ENCODE measurements at places on chromosomes 1 and 21.
A peak's percentile ranks its signal among the peaks of the same experiment; 100 is the strongest.

DNA sequence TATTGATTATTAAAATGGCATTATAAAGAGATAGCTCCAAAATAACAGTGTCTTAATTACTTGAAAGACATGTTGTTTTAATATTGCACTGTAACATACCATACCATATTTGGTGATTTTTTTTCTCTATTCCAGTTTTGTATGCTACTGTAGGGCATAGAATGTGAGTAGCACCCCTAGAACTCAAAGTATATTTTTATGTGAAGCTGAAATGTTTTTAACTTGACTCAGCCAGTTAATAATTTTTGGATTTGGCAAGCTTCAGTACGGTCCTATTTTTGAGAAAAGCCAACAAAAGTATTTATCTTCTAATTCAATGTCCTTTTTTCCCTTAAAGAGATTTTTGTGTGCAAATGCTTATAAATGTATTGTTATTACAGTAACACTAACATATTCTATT, 593.8 kb downstream of the USP25 start:
- ATAC-seq, result no peak

DNA sequence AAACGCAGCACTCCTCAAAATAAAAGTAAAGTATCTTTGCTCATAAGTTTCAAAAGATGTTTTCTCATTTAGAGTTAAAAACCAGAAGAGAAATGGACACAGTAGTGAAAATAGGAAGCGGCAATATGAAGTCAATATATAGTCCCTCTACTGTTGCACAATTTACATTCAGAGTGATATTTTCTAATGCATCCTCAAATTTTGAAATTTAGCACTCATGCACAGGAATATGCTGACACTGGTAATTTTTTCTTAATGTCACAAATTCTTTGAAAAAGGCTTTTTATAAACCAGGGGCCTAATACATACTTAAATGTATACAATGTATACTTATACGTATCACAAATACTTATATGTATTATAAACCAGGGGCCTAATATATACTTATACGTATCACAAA, 19.5 kb downstream of the ST7L start:
- no peak for ATAC-seq

- no peak for ATAC-seq
Observed at GRCh38 chr1:6464514-6464836, 1.5 kb downstream of the TNFRSF25 start.

DNA sequence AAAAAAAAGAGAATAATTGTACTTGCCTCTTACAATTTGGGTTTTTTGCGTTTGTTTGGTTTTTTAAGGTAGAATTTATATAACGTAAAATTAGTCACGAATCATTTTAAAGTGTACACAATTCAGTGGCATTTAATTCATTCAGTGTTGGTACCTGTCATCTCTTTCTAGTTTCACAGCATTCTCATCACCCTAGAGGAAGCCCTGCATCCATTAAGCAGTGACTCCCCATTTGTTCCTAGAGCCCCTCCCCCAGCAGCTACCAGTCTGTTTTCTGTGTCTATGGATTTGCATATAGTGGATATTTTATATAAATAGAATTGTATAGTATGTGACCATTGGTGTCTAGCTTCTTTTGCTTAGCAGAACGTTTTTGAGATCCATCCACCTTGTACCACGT, 233.2 kb upstream of the FMN2 start:
- no peak for ATAC-seq

- ATAC-seq, result no peak
Observed at GRCh38 chr21:29586696-29587095, 288.0 kb downstream of the BACH1 start.

GRCh38 chr1:17657436-17657835, 97.7 kb upstream of the ACTL8 start:
- ATAC-seq, result no peak

DNA sequence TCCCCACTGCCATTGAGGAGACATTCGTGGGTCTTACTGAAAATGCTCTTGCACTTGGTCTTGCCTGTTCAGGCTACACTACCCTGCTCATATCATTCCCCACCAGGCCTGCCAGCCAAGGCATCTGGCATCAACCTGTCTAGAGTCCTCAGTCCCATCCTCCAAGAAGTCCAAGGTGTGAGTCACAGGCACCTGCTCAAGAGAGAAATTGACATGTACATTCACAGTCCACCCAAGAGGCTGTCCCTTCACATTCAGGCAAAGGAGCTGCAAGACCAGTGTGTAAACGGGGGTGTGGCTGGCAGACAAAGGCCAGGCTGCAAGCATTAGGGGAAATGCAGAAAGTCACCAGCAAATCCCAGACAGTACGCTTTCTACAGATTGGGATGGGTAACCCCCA, 13.1 kb upstream of the PLA2G2C start:
- no peak for ATAC-seq

DNA sequence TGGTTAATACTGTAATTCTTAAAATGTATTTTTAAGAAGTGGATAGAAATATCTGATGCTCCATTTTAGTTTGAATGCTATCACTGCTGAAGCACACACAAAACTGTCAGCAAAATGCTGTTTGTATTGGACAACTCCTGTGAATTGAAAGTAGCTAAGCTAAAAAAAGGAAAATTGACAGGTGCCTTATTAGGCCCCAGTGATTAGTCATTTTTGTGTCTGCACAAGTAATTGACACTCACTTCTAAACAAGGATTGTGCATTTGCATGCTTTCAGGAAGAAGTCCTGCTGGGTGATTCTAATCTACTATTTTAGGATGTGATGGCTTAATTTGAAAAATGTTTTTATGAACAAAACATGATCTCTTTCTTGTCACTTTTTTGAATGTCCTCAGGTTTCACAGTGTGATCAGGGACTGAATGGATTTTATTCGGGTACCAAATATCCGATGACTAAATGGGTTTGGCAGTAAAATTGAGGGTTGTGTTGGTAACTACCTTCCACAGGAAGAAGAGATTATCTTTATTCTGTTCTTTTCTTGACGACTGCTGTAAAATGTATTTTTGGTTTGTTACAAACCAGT, 13.0 kb upstream of the MAP3K7CL start:
- ATAC-seq, result no peak

DNA sequence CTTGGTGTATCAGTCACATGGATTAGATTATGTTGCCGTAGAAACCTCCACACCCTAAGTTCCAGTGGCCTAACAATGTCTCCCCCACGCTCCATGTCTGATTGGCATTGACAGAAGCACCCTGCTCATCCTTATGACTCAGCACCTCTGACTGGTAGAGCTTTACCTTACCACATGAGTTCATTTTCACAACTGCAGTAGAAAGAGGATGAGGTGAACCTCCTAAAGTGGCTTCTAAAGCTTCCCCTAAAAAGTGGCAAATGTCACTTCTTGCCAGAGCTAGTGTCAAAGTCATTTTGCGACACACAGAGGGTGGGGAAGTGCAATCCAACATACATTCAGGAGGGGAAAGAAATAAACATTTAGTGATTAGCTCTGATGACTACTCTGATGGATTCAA, 30.6 kb upstream of the LYPD8 start:
- peak; percentile 31 for ATAC-seq

GRCh38 chr1:102732927-102733326, 375.4 kb downstream of the COL11A1 start:
- peak; percentile 57 for ATAC-seq

DNA sequence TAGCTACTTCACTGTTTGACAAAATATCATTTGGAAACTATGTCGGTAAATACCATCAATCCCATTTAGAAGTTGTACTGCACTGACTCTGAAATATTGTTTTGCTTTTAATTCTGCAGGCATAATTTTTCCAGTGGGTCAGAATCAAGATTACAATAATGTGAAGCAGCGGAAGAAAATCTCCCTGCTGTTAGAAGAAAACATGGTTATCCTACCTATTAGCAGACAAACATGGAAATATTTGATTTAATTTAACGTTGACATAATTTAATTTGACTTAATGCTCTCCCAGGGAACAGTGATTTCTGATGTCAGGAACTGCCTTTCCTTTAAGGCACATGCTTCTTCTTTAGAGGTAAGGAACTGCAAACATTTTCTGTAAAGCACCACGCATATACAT, 634.0 kb downstream of the LTN1 start:
- no peak for ATAC-seq

DNA sequence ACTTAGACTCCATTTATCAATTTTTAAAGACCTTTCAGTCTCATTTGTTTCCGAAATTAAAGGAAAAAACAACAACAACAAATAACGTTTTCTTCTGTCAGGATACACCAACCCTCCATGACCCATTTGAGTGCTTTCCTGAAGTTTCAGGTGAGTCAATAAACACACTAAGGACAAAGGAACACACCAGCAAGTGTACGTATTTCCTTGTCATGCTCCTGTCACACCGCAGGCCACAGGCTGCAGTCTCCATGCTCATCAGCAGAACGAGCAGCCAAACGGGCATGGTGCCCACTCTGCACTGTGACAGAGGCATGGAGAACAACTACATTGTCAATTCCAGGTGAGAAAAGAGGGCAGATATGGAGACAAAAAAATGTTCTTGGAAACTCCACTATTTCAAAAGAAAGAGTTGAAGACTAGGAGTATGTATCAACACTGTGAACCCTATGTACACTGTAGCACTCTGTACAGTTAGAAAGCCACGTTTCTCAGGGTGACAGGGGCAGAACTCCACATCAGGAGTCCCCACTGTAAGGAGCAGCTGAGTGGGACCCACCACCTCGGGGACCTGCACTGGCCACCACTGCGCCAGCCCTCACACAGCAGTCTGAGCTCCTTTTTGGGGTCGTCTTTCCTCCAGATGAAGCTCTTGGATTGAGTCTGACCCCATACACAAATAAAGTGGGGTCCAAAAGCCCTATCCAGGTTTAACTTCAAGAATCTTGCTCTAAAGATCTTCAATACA, 2.6 kb downstream of the PTTG1IP start:
- ATAC-seq, result no peak

GRCh38 chr1:193697115-193697762, 510.8 kb upstream of the B3GALT2 start:
- ATAC-seq, result no peak

DNA sequence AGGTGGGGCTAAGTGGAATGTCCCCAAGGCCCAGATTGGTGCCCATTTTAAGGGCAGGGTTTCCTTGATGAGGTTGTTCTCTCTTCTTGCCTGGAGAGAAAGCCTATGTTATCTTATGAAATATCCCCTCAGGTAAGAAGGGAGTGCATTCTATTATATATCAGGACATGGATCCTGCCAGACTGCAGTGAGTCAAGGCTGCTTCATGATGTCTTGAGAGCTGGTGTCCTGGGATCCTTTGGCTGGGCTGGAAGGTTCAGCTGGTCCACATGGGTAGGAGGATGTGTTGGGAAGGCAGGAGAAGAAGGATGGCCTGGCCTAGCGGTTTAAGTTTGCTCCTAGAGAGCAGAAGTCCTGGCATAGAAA, 207.6 kb downstream of the ROR1 start:
- ATAC-seq, result no peak

DNA sequence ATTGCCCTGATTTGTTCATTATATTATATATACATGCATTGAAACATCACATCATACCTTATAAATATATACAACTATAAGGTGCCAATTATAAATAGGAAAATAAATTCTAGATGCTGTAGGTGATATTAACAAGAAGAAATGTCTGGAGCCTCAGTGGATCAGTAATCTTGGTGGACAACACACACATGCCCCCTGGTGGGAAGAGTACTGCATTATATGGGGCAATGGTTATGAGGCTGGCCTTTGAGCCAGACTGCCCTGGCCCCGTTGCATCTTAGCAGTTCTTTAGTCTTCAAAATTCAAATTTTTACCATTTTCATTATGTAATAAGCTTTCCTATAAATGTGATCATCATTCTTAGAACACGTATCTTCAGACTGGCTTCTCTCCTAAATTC, 335.0 kb upstream of the GREM2 start:
- ATAC-seq, result peak; percentile 99

- ATAC-seq, result no peak
Observed at GRCh38 chr1:247539215-247539614, 3.0 kb upstream of the OR2C3 start.

GRCh38 chr1:202171292-202172014, 11.1 kb upstream of the PTPN7 start:
- ATAC-seq, result no peak

GRCh38 chr1:234484991-234485739, 6.2 kb upstream of the TARBP1 start:
- no peak for ATAC-seq

GRCh38 chr1:4756851-4757580, 102.6 kb downstream of the AJAP1 start:
- no peak for ATAC-seq

- ATAC-seq, result peak; percentile 7
Observed at GRCh38 chr1:45325851-45326506, 716 bp upstream of the HPDL start.

DNA sequence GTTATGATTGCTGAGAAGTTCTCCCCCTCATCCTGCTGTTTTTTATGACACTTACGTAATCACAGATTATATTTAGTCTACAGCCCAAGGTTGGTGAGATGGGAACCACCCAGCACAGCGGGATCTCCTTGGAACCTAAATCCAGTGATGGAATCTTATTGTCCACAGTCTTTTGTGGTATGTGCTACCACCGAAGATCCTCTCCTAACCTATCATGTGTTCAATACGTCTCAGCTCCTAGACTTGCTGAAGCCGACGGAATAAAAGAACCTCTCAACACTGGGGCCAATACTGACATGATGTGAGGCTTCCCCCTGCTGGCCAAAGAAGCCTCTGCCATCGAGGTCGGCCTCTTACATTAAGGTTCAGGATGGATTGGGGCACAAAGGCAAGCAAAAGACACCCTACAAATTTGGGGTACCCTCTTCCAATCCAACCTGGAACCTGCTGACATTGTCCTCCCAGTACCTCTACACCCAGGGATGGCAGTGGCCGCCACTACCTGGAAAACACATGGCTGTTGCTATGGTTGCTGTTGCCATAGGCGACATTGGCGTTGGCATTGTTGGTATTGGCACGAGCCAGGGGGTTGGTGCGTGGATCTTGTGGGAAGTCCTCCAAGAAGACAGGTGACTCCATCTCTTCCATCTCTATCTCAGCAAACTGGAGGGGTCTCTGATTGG, 19.4 kb upstream of the KIF21B start:
- ATAC-seq, result peak; percentile 94

GRCh38 chr1:240001177-240001740, 90.4 kb upstream of the FMN2 start:
- peak; percentile 73 for ATAC-seq

DNA sequence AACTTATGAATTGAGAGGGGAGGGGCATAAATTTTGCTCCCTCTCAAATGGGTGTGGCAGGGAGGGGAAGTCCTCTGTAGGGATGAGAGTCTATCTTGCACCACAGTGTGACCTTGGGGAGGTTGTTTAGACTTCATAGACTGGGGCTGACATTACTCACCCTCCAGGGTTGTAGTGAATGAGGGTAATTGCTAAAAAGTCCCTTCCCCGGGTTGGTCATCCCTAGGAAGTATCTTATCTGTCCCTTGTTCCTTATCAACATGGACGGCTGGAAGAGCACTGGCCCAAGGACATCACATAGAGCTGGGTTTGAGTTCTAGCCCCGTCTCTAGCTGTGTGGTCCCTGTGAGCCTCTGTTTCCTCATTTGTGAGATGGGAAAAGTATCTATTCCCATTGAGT, 52.4 kb upstream of the SLC2A1 start:
- no peak for ATAC-seq

- no peak for ATAC-seq
Observed at GRCh38 chr1:36699113-36699911, 216.6 kb upstream of the CSF3R start.
